ENCODE measurements at places on chromosomes 3 and 15.

GRCh38 chr3:189838291-189838690 is 207.1 kb downstream of the TP63 start:
- DNase-seq, result no peak

- no peak for DNase-seq
Measured at GRCh38 chr3:188188911-188189310, 35.0 kb downstream of the LPP start.

- DNase-seq, result no peak
Measured at GRCh38 chr3:119401069-119401468, 62.3 kb downstream of the TMEM39A start.

DNA sequence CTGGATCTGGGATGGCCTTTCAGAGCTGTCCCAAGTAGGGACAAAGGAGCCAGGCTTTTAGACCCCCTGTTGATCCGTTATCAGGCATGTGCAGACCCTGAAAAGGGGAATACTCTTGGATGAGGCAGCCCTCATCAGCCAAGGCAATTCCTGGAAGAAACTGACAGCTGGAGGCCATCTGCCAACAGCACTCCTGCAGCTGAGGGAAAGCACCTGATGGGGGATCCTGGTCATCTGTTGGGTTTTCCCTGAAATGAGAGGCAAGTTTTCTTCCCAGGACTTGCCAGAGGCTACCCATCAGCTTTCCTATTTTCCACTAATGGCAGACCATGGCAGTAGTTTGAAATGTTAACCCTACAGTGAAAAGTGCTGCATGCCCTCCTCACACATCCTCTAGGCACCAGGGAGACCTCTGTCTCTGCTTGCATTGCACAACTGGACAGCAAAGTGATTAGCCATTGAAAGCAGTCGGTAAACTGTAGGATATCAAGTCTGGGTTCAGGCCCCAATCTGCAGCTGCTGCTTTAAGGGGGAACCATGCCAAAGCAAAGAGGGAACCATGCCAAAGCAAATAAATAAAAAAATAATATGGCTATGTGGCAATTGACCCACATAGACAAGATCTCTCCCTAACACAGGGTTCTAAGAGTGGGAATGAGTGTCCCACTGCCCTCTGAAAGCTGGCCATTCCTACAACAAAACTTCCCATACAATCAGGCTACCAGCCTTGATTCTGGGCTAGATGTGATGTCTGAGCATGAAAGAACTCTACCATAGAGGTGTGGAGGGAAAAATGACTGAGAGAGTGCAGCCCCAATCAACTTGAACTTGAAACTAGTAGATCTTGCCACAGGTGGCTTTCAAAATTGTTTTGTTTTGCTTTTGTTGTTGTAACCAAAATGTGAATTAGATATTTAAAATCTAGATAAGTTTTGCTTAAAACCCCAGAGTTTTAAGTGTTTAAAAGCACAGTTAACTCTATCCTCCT is 232.0 kb upstream of the STT3B start:
- DNase-seq, result no peak
